ENCODE measurements at places on chromosomes 11 and 22. TPM values are rescaled to one million over a fixed set of nuclear protein-coding genes. Genes with fewer than 3 reads are reported as not detected.

DNA sequence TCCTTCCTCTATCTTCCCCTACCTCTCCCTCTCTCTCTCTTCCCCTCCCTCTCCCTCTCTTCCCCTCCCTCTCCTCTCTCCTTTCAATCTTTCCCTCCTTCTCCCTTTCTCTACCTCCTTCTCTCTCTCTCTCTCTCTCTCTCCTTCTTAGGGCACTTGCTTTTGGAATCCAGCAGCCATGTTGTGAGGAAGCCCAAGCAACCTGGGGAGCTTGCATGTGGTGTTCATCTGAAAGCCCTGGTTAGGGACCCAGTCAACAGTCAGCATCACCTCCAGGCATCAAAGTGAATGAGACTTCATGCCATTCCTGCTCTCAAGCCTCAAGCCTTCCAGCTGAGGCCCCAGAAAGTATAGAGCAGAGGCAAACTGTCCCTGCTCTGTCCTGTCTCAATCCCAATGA is 65.6 kb upstream of the SHISAL1 start:
- no peak for DNase-seq

GRCh38 chr11:104337273-104337672 is 173.3 kb upstream of the PDGFD start:
- DNase-seq: peak; percentile 41

DNA sequence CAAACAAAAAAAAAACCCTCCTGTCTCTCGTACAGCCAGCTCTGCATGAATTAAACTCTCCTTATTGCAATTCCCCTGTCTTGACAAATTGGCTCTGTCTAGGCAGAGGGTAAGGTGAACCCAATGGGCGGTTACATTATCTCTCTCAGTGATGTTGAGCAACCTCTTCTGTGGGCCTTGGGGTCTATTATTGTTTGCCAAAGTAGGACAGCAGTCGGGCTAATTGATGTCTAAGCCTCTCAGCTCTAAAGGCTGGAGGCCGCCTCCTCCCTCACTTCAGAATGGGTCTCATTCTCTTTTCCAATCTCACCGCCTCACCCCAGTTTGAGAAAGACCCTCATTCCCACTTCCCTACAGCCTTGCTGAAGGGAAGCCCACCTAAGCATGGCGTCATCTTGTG is 1.3 kb upstream of the SLC25A45 start:
- no peak for DNase-seq

DNA sequence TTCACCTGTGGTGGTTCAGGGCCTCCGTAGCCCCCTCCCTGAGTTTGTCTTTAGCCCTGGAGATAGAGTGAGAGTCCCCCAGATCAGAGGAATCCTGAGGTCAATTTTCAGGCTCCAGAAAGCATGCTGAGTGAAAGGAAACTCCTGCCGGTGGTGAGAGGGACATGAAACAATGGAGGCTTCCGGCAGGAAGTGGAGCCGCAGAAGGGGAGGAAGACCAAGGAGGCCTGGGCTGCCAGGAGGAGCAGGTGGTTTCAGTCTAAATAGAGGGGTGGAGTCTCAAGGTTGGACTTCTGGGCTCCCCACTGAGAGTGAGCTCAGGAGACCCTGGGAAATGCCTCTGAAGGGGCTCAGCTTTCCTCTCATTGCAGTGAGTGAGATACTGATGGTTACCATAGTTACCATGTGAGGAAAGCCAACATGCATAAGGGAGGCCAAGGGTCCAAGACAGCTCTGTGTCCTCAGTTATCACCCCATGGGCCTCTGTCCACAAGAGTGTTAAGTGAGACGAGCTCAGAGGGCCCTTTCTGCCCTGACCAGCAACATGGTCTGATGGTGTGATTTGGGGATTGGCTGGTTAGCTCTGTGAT is 10.7 kb downstream of the SLCO2B1 start:
- no peak for DNase-seq

- DNase-seq: peak; percentile 59
Observed at GRCh38 chr11:126061707-126062678, 673 bp downstream of the CDON start.

GRCh38 chr11:70364745-70365543 is 33.4 kb upstream of the CTTN start:
- DNase-seq: no peak

DNA sequence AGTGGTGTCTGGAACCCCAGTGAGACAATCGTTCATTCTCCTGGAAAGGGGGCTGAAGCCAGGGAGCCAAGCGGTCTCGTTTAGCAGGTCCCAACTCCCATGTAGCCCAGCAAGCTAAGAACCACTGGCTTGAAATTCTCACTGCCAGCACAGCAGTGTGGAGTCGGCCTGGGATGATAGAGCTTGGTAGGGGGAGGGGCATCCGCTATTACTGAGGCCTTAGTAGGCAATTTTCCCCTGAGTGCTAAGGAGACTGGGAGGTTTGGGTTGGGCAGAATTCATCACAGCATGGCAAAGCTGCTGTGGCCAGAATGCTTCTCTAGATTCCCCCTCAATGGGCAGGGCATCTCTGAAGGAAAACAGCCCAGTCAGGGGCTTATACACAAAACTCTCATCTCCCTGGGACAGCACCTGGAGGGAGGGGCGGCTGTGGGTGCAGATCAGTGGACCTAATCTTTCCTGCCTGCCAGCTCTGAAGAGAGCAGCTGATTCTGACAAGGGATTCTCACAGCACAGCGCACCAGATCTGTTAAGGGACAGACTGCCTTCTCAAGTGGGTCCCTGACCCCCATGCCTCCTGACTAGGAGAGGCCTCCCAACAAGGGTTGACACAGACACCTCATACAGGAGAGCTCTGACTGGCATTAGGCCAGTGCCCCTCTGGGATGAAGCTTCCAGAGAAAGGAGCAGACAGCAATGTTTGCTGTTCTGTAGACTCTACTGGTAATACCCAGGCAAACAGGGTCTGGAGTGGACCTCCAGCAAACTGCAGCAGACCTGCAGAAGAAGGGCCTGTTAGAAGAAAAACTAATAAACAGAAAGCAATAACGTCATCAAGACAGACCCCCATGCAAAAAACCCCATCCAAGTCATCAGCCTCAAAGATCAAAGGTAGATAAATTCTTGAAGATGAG is 14.8 kb downstream of the OR52M1 start:
- DNase-seq: no peak

GRCh38 chr11:86625981-86626380 is 46.4 kb downstream of the ME3 start:
- no peak for DNase-seq

DNA sequence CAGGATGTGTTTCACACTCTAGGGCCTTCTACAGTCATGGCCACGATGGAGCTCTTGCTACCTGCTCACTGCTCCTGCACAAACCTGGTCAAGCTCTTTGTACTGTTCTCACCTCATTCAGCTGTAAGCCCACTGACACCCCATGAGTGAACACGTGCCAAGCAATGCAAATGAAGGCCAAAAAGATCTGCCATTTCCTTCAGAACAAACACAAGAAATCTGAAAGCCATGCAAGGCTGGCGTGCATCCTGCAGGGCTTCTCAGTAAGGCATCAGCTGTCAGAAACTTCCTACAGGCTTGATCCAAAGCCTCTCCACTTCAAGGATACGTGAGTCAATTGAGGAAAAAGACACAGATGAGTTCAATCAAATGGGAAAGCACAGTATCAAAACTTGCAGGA is 44.1 kb upstream of the NFRKB start:
- no peak for DNase-seq

GRCh38 chr22:36790648-36791047 is 14.7 kb upstream of the IFT27 start:
- no peak for DNase-seq

GRCh38 chr22:36193577-36193976 is 8.0 kb downstream of the APOL4 start:
- DNase-seq: no peak

DNA sequence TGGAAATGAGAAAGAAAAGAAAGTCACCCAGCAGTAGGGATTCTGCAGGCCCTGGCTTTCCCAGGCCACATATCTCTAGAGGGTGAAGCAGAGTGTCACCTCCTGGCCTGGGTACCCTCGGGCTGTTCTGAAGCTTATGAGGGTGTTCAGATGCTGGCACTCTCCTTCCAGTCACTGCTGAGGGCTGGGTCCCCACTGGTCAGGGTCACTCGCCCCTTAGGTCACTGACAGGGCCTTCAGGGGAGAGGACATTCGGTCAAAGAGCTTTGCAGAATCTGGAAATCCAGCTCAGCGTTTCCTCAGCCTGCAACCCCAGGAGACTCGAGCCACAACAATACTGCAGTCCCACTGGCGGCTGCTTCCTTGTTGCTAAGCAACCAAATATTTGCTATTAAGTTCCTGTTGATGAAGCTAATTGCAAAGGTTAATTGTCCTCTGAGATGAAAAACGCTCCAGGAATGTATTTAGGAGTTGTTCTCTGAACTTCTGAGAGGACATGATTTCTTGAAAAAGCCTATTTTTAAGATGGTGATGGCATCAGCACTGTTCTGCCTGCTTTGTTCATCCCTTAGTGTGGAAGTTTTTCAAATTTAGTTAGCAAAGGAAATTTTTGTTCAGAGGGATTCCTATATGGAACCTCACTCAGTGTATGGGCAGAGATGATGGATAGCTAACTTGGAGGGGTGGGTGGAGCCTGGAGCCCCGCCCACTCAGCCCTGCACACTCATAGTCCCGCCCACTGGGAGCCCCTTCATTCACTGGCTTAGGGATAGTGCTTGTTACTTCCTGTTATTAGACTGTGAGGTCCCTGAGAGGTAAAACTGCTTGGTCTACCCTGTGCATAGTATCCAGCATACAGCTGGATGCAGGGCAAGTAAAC is 109.2 kb downstream of the CSNK2A3 start:
- DNase-seq: peak; percentile 43

GRCh38 chr11:70913715-70914231 is 338.6 kb downstream of the SHANK2 start:
- DNase-seq: no peak

- DNase-seq: no peak
Observed at GRCh38 chr11:55401011-55401410, 33.2 kb downstream of the OR4A15 start.

- peak; percentile 50 for DNase-seq
Observed at GRCh38 chr11:86617502-86617901, 54.9 kb downstream of the ME3 start.

GRCh38 chr11:73950869-73951710 is at the start of gene DNAJB13:
Gene DNAJB13, plus strand, starts transcription at chr11:73951026. Its CDS starts 44 bp downstream, at chr11:73951070.
- peak; percentile 61 for DNase-seq

DNA sequence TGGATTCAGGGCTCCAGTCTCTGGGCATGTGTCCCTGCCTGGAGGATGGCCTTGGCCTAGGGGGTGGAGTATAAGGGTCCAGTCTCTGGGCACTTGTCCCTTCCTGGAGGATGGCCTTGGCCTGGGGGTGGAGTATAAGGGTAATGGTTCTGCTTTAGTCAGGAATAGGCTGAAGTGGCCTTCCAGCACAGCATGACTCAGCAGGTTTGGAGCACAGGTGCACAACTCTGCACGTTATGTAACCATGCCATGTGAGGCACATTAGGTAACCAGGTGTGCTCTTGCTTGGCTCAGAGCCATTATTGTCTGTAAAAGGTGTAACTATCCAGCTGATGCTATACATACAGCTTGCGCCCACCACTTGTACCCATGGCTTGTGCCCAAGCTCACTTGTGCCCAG is 48.4 kb upstream of the POLD3 start:
- no peak for DNase-seq

GRCh38 chr11:30317030-30317429 is 5.9 kb upstream of the ARL14EP start:
- no peak for DNase-seq

DNA sequence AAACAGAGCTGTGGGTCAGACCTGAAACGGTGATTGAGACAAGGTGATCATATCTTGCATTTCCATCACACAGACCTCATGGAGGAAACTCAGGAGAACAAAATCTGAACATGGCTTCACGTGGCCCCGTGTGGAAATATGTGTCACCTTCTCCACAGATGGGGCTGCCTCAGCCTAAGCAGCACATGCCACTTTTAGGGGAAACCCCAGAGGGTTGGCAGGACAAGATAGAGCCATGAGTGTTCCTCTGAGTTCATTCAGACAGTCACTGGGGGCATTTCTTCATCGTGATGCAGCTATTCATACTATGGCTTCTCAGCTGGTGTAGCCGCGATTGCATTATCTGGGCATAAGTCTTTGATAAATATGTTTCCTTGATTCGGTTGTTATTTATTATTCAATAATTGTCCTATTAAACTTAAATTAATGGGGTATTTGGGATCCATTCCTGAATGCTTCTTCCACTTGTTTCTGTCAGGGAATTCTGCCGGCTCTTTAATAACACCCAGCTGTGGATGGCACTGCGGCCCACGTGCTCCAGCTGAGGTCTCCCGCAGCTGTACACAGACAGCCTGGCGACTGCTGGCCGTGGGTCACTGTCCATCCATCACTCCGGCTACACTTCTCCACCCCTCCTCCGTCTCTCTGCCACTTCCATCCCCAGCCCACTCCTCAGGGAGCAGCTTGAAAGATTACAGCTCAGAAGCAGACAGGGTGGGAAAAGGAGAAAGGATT is 485.1 kb downstream of the OPCML start:
- no peak for DNase-seq

DNA sequence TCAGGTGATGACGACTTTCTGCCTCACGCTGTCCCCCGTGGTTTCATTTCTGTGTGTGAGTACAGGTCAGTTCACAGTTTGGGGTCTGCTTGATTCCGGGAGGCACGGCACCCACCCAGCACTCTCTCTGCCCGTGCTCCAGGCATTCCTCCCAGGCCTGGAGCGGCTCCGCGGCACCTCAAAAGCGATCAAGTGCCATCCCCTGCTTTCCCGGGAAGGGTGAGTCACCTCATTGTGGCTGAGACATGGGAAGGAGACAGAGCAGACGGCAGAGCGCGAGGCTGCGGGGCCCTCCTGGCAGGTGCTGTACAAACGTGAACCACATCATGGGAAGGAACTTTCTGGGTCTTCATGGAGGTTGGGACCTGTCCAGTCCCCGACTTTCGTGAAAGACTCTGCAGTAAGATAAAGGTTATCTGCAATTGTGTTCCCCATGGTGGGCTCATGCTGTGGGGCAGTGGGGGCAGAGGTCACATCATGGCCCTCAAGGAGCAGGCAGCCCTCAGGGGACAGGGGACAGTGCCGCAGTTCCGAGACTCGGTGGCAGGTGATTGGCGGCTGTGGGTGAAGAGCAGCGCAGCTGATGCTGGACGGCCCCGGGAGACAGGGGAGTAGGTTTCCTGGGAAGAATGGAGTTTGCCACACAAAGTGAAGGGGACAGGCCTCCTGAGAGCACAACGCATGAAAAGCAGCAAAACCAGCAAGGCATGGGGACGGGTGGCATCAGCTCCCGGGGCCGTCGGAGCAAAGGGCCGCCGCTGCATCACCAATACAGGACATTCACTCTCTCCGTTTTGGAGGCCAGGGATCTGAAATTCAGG is 65.3 kb downstream of the CELSR1 start:
- DNase-seq: peak; percentile 49

MMP3 gene
- total RNA-seq: 136 TPM

VSTM5 gene
- total RNA-seq: not detected

RCN1 gene
- 390 TPM for total RNA-seq

FBLN1 gene
- total RNA-seq: 23.9 TPM

CSNK2A3 gene
- 3.1 TPM for total RNA-seq

CABP4 gene
- 6.9 TPM for total RNA-seq

CAPN5 gene
- 13.1 TPM for total RNA-seq

TALDO1 gene
- total RNA-seq: 247 TPM

OR51E1 gene
- not detected for total RNA-seq

CEP126 gene
- 0.86 TPM for total RNA-seq

C11orf97 gene
- not detected for total RNA-seq

LARGE2 gene
- 0.22 TPM for total RNA-seq

OR5P2 gene
- total RNA-seq: not detected
